Fibroblast of lung (primary cell): ENCODE measurements at places on chromosomes 7 and 10.

- no peaks in the 10 kb centered on the region for H3K27me3 ChIP-seq
- no peak overlapping the region for H3K4me3 ChIP-seq
- no peak for DNase-seq
- H3K27ac ChIP-seq: no peak overlapping the region
These were observed 42.1 kb upstream of the HPS1 start for GRCh38 chr10:98488669-98489430.

GRCh38 chr10:44516891-44517290 lies 132.0 kb upstream of the CXCL12 start:
- H3K36me3 ChIP-seq: no peaks in the 10 kb centered on the region
- H3K27ac ChIP-seq: no peak overlapping the region
- no peaks in the 10 kb centered on the region for H3K27me3 ChIP-seq
- no peak for DNase-seq
- no peak overlapping the region for H3K4me3 ChIP-seq

GRCh38 chr10:90849956-90850749 lies 7.7 kb downstream of the HTR7 start:
- no peaks in the 10 kb centered on the region for H3K27me3 ChIP-seq
- H3K27ac ChIP-seq: no peak overlapping the region
- peak; percentile 53 for DNase-seq
- no peaks in the 10 kb centered on the region for H3K4me1 ChIP-seq
- H3K36me3 ChIP-seq: no peaks in the 10 kb centered on the region

- peaks cover 2% of the 10 kb centered on the region for H3K36me3 ChIP-seq
- DNase-seq: no peak
- no peaks in the 10 kb centered on the region for H3K4me1 ChIP-seq
These were observed 333 bp downstream of the SMNDC1 start for GRCh38 chr10:110304394-110304779.

GRCh38 chr7:132145466-132145865 lies 430.8 kb downstream of the PLXNA4 start:
- H3K36me3 ChIP-seq: no peaks in the 10 kb centered on the region
- no peaks in the 10 kb centered on the region for H3K4me1 ChIP-seq
- peak; percentile 47 for DNase-seq
- H3K27me3 ChIP-seq: no peaks in the 10 kb centered on the region
- H3K27ac ChIP-seq: no peak overlapping the region

DNA sequence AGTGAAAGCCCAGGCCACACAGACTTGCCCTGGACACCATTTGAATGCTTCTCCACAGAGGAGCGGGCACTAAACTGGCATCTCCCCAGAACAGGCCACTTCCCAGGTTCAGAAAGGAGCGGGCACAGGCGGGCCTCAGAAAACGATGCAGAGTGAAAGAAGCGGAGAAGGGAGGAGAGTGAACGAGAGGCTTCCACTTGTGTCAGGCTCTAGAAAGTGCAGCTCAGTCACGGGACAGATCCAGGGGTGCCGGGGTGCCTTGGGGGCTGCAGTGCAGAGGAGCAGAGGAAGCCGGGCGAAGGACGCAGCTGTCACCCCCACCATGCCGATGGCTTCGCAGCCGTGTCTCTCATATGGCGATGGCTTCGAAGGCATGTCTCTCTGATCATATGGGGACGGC lies 26.1 kb upstream of the PRKAR1B start:
- H3K36me3 ChIP-seq: peaks cover 13% of the 10 kb centered on the region
- no peaks in the 10 kb centered on the region for H3K27me3 ChIP-seq
- no peak overlapping the region for H3K4me3 ChIP-seq
- H3K4me1 ChIP-seq: no peaks in the 10 kb centered on the region
- no peak overlapping the region for H3K27ac ChIP-seq
